ENCODE measurements at places on chromosomes 7 and 10.
A peak's percentile ranks its signal among the peaks of the same experiment; 100 is the strongest.

GRCh38 chr10:101644002-101644401 lies 51.0 kb downstream of the FBXW4 start:
- DNase-seq = no peak

- no peak for DNase-seq
These were observed 281.5 kb upstream of the PHYHIPL start for GRCh38 chr10:58894929-58895328.

- no peak for DNase-seq
These were observed 32.0 kb upstream of the MXI1 start for GRCh38 chr10:110175406-110175805.

GRCh38 chr10:17257466-17258321 lies 29.7 kb downstream of the VIM start:
- peak; percentile 77 for DNase-seq

- no peak for DNase-seq
These were observed 29.2 kb upstream of the ZNRF2 start for GRCh38 chr7:30255064-30255769.

- DNase-seq = no peak
These were observed 268.3 kb downstream of the ARHGAP12 start for GRCh38 chr10:31660300-31660699.

GRCh38 chr10:3754727-3755439 lies 30.1 kb downstream of the KLF6 start:
- DNase-seq = peak; percentile 85

DNA sequence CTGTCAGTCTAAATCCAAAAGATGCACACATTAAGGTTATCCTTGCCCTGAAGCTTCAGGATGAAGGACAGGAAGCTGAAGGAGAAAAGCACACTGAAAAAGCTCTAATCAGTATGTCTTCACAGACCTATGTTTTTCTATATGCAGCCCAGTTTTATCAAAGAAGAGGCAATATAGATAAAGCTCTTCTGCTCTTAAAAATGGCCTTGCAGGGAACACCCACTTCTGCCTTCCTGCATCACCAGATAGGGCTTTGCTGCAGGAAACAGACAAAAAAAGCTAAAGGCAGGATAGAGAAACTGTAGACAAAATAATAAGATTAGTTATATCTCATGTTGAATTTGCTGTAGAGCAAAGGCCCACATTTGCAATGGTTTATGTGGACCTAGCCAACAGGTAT lies 14.9 kb upstream of the IFIT1B start:
- DNase-seq = no peak

DNA sequence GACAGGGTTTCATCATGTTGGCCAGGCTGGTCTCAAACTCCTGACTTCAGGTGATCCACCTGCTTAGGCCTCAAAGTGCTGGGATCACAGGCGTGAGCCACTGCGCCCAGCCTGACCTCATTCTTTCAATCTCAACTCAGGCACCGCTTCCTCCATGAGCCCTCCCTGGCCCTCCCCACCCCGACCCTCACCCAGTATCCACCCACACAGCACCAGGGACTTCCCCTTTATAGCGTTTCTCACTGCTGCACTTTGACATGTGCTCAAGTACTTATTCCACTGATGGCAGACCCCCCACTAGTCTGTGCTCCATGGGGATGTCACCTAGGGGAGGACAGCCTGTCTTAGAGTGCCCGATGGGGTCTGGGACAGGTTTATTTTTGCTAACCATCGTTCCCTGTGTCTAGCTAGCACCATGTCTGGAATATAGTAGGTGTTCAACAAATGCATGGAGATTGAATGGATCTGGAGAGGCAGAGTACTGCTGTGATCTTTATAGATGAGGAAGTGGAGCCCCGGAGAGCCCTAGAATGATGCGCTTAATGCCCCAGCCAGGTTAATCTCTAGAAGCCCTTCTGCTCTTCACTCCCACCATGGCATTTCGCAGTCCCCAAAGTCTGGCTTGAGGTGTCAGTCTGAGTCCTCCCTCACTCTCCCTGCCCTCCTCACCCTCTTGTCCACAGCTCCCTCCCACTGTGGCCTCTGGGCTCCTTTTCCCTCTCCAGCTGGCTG lies 258.8 kb downstream of the RPS24 start:
- no peak for DNase-seq

- no peak for DNase-seq
These were observed 823.1 kb downstream of the CCSER2 start for GRCh38 chr10:85151506-85151905.

DNA sequence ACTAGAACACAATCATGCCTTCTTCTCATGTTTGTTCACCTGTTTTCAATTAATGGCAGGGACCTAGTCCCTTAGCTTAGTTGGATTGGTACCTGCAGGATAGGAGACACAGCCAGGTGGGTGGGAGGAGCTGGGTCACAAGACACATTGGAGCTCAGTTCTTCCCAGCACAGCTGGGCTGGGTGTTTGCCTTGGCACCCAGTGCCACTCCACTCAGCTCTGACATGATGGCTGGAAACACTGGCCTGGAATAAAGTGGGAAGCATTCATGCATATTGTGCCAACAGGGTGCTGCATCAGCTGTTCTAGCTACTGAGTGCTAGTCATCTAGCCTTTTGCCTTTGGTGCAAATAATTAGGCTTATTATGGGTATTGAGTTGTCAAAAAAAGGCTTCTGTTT lies 226.1 kb downstream of the PTEN start:
- DNase-seq = no peak

DNA sequence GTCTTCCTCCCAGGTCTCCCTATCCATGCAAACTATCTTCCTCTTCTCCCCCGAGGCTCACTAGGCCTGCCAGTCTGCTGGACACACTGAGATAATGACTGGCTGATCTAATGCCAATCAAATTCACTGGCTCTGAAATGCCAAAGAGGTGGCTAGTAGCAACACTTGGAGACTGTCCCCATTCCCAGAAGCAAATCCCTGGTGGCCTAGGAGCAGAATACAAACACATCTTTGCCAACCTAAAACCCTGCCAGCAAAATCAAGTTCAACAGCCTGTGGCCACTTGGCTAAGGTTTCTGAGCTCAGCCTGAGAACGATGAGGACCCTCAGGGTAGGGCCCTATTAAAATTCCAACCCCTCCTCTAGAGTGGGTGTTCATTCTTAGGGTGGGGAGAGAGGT lies 46.6 kb downstream of the SH3PXD2A start:
- no peak for DNase-seq

- no peak for DNase-seq
These were observed 143.7 kb downstream of the CREB5 start for GRCh38 chr7:28556025-28556424.

DNA sequence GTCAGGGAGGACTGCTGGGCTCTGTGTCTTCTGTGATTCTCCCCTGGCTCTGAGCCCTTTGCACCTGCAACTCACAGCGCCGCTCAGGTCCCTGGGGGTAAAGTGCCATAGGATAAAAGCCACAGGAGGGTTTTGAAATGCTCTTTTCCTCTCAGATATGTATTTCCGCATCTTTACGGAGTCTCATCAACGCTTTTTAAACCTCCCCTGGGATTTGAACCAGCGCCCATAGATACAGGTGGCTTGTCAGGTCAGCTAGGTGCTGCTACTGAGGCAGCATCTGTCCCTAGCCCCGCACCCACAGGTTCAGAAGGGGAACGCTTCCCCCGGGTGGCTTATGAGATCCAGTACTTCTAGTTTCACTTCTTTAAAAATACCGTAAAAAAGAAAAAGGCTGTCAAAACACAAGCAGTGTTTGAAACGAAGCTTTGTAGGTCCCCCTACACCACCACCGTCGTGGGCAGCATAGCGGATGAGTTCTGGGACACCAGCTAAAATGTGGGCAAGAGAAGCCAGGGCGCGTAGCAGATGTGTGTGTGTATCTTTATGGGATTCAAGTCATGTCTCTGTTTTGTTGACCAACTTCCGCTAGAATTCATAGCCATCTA lies 173.5 kb downstream of the CUX1 start:
- no peak for DNase-seq

GRCh38 chr7:91041141-91041540 lies 223.1 kb upstream of the FZD1 start:
- DNase-seq = no peak

- no peak for DNase-seq
These were observed 307.8 kb upstream of the TPK1 start for GRCh38 chr7:145143685-145144084.

DNA sequence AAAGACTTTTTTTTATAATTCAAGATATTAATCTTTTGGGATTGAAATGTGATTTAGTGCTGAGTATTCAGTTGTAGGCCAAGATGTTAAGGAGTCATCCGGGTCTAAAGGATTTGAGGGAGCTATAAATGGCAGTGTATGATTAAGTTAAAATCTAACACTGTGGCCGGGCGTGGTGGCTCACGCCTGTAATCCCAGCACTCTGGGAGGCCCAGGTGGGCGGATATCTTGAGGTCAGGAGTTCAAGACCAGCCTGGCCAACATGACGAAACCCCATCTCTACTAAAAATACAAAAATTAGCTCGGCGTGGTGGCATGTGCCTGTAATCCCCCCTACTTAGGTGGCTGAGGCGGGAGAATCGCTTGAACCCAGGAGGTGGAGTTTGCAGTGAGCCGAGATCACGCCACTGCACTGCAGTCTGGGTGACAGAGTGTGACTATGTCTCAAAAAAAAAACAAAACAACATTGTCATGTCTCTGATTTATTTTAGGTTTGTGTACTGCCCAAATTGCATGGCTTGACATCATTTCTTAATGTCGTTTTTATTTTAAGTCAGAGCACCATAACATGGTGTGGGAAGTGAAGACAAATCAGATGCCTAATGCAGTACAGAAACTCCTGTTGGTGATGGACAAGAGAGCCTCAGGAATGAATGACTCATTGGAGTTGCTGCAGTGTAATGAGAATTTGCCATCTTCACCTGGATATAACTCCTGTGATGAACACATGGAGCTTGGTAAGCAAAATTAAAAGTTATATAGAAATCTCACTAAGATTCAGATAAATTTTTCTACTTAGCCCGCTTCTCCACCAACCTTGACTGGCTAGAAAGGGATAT lies 10.7 kb downstream of the HBP1 start:
- DNase-seq = peak; percentile 28

DNA sequence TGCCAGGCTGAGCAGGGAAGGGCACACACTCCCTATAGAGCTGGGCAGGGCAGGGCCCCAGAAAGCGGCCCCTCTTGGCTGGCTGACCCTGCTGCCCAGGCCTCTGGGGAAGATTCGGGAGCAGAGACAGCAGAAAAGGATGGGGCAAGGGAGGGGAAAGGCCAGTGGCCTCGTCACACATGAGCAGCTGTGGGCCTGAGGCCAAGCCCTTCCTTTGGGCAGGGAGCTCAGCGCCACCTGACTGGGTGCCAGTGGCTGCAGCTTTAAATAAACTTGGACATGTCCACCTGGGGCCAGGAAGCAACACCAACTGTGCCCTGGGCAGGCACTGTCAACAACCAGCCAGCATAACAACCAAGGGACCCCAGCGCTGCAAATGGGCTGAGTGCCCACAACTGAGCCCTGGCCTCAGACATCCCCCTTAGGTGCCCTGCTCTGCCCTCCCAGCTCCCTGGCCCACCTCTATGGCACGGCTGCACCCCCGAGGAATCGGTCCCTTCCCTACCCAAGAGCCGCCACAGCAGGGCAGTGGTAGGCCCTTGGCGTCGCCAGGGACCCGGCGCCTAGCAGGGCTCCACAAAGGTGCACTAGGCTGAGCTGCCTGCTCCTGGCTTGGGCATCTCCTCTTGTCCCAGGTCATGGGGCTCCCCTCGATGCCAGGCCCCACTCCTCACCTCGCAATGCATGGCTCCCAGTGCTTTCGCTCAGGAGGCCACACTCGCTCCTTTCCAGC lies 2.6 kb downstream of the CAMK2B start:
- DNase-seq = no peak

DNA sequence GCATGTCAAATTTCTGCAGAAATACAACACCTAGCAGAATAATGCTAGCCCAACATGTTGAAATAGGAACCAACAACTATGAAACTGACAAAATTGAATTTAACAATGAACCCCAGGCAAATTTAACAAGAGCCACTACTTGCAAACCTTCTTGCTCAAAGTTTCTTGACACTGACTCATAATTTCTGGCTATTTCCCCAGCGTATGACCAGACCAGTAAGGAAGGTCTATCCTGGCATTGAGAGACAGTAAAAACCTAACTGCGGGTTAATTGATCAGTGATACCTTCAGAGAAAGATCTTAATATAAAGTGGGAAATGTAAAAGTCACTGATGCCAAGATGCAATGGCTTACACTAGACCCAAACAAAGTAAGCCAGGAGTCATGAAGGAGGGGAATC lies 510.1 kb downstream of the ARL4A start:
- peak; percentile 59 for DNase-seq

DNA sequence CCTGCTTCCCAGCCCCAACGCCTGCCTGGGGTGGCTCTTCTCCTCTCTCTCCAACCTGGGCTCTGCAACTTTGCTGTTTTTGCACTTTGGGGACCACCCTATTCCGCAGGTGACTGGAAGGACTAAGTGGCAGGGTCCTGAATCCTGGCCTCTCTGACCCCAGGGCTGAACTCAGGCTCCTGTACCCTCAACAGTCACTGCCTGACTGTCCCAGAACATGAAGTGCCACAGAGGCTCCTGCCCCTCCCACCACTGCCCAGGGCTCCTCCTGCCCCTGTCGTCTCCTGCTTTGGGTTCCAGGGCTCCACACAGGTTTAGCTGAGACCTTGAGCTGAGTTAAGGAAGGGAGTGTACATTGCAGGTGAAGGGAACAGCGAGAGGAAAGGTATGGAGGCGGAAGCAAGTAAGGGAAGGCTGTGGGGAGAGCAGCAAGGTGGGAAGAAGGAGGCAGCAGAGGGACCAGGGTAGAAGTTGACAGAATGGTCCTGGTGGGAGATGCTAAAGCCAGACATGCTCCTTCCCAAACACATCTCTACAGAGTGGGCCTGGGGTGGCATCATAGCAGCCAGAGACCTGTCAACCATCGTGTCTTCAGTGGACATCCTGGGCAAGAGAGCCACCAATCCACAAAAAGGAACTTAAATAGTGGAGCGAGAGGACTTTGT lies 5.7 kb upstream of the GRID1 start:
- DNase-seq = no peak

- DNase-seq = no peak
These were observed 3.7 kb upstream of the KCNMA1 start for GRCh38 chr10:77641344-77641743.

DNA sequence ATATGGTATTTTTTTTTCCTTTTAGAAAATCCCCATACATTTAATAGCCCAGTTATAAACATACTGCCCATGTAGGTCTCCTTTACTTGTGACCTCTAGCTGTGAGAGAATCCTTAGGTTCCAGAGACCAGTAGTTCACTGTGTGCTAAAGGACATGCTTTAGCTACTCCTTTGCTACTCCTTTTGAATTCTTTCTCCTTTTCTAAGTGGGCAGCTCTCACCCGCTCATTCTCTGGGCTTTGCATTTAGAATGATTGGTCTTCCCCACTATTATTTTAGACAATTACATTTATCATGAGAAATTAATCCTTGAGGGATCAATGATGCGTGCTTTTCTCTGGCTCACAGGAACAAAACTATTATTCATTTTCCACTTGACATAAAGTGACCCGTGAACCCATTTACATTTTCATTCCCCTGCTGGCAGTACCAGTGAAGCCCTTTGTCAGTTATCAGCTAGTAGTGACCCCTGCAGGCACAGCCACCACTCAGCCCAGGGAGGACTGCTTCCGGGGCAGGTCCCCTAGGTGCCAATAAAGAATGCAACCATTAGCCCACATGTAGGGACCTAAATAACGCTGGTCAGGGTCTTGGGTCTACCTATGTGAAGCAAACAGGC lies 844.3 kb downstream of the CNTNAP2 start:
- no peak for DNase-seq

DNA sequence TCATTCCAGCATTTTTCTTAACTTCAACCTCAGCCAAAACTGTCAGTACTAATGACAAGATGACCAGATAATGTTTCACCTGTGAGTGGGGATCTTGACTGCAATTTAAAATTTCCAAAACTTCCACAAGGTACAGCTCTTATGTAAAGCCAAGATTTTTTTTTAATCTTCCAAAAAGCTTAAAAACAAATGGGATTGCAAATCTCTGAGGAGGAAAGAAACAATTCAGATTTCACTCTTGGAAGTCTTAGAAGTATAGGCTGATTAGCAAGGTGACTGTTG lies 90.2 kb downstream of the AGMO start:
- DNase-seq = no peak
